CD8-positive, alpha-beta memory T cell (primary cell): ENCODE measurements at places on chromosomes 3 and 15.

GRCh38 chr15:75314552-75315290, 21.1 kb upstream of the COMMD4 start:
- DNase-seq = no peak

DNA sequence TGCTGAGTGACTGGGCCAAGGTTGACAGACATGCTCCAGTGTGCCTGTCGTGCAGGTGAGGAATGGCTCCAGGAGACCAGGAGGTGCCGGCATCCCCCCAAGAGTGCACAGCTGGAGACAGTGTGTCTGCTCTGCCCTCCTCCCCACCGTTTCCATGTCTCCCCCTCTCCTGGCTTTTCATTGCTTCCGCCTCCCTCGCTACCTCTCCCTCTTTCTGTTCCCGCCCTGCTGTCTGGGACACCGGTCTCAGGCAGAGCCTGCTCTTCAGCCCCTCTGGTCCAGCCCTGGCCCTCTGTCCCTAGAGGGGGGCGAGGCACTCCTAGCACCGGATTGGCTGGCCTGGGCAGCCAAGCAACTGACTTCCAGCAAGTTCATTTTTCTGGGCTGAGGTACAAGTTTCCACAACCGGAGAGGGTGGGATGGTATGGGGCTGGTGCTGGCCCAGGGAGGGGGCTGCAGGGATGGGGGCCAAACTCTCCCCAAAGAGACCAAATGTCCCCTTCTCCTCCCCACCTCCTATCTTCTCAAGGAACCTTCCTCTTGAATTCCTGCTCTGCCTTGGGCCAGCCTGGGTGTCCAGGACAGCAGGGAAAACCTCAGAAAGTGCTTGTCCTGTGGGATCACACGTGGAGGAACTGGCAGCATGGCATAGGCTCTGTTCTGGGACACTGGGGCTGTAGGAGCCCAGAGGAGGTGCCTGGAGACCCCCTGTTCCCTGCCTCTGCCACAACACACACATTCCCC, 32.6 kb downstream of the PRKCD start:
- DNase-seq = no peak

GRCh38 chr3:54830658-54831057, 97.2 kb downstream of the LRTM1 start:
- no peak for DNase-seq

GRCh38 chr3:194357681-194358080, 6.6 kb upstream of the CPN2 start:
- no peak for DNase-seq

- DNase-seq = no peak
Measured at GRCh38 chr15:39312984-39313383, 267.9 kb upstream of the THBS1 start.

GRCh38 chr3:112734171-112734570, 93.2 kb upstream of the CCDC80 start:
- no peak for DNase-seq

- DNase-seq = no peak
Measured at GRCh38 chr3:71392251-71392650, 191.3 kb downstream of the FOXP1 start.

DNA sequence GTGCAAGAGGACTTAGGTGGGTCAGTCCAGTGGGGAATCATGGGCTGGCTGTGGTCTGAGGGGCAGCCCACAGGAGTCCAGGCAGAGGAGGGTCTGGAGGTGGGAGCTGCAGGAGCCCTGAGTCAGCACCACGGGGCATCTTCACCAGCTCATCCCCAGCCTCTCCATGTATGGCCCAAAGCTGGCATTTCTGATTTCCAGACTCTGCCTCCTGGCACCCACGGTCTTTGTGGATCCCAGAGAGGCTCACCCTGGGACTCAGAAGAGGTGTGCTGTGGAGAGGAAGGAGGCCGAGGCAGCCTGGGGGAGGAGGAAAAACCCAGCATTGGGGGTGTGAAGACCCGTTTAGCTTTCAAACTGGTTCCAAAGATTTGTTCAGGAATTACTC, 64.5 kb upstream of the KLF13 start:
- DNase-seq = no peak

DNA sequence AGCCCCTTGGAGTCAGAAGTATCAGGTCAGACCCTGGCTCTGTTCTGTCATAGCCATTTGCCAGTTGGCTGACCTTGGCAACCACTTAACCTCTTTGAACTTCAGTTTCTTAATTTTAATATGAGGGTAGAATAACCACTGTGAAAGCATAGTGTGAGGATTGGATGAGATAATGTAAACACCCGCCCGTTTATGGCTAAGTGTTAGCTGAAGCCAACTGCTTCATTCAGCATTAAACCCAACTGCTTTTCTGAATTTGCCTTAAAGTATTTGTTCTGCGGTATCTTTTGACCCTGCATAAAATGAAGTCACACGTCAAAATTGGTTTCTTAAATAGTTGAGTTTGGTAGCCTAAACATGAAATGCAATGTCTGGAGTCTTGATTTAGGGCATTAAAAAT, 121.5 kb upstream of the ABHD17C start:
- no peak for DNase-seq

GRCh38 chr3:121730940-121731687, 18.4 kb downstream of the GOLGB1 start:
- DNase-seq = no peak

GRCh38 chr3:71582036-71582611, 1.4 kb downstream of the FOXP1 start:
- DNase-seq = peak; percentile 53

DNA sequence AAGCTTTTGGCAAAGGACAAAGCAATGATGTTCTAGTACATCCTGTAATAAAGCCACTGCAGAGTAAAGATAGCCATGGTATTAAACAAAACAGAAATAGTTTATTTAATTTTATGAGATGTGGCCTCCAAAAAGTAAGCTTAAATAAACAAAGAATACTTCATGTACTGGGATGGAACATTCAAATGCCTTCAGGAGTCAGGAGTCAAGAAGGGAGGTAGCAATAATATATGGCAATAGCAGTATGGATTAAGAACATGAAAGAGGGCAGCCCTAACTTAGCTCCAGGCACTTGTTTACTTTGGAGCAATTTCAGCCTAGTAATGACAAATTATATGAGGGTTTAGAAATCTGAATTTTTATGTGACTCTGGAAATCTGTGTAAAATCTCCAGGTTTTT, 343.9 kb upstream of the THRB start:
- DNase-seq = no peak

DNA sequence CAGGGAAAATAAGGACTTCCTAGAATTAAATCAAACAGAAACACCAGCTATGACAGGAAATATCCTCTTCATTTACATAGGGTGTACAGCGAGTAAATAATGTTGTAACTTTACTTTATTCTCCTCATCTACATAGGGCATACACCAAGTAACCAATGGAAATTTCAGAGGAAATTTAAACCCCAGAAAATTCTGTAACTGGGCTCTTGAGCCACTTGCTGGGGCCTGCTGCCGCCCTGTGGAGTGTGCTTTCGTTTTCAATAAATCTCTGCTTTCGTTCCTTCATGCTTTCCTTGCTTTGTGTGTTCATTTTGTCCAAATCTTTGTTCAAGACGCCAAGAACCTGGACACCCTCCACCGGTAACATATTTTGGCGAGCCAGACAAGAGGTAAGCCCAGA, 990.4 kb upstream of the CADM2 start:
- no peak for DNase-seq

- DNase-seq = no peak
Measured at GRCh38 chr3:55708921-55709320, 221.8 kb upstream of the WNT5A start.

GRCh38 chr3:23263796-23264195, 60.7 kb downstream of the UBE2E2 start:
- no peak for DNase-seq

GRCh38 chr3:155646128-155646527, 98.7 kb downstream of the PLCH1 start:
- DNase-seq = no peak

- no peak for DNase-seq
Measured at GRCh38 chr3:139182143-139182542, 137.5 kb upstream of the PRR23C start.

DNA sequence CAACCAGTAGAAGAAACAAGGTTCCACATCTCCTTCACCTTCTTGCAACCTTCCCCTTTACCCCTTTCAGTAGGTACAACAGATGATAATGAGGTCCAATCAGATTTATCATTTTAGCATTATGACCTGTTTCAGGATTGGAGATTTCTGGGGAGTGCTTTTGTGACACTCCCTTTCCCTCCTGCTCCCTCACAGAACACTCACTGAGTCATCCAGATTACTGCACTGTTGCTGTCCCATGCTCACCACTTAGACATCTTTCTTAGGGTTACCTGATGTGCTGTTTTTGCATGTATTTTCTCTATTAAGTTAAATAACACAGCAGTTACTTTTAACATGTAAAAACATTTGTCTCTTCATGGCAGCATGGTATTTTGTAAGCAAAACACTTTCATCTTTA, 118.5 kb downstream of the MFSD1 start:
- no peak for DNase-seq

- no peak for DNase-seq
Measured at GRCh38 chr3:134074001-134074789, 44.5 kb upstream of the SLCO2A1 start.

- no peak for DNase-seq
Measured at GRCh38 chr3:131549340-131549739, 46.6 kb upstream of the MRPL3 start.

DNA sequence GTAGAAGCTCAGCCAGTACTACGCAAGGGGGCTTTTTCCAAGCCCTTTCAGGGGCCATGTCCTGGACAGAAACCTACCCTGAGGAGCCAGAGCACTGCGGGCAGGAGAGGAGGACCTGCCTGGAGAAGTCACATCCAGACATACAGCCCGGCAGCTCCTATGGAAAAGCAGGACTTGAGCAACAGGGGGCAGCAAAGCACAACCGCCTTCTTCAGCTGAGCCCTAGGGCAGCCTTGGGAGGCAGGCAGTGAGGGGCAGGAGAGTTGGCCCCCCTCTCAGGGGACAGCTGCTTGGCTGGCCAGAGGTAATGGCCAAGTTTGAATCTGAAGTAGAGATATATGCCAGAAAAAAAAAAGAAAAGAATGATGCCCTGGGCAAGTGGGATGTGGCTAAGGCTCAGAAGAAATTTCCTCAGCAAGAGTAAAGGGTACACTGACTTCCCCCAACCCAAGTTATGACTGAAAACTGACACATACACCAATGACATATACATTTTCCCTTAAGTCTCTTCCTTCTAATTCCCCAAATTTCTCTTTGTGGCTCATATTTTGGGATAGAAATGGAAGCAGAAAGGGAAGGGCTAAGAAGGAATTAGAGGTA, 56.9 kb downstream of the CYP19A1 start:
- DNase-seq = no peak

- DNase-seq = no peak
Measured at GRCh38 chr3:62718515-62719320, 156.5 kb downstream of the CADPS start.

DNA sequence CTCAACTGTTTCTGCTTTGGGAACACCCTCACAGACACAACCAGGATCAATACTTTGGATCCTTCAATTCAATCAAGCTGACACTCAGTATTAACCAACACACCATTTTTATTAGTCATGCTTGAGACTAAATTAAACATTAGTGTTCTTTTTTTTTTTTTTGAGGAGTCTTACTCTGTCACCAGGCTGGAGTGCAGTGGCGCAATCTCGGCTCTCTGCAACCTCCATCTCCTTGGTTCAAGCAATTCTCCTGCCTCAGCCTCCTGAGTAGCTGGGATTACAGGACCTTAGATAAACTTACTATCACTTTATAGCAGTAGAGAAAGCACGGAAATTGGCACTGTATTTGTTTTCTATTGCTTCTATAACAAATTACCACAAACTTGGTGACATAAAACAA, 2.0 kb upstream of the RAB11A start:
- DNase-seq = no peak

GRCh38 chr3:116118475-116119169, 326.7 kb downstream of the LSAMP start:
- DNase-seq = no peak

DNA sequence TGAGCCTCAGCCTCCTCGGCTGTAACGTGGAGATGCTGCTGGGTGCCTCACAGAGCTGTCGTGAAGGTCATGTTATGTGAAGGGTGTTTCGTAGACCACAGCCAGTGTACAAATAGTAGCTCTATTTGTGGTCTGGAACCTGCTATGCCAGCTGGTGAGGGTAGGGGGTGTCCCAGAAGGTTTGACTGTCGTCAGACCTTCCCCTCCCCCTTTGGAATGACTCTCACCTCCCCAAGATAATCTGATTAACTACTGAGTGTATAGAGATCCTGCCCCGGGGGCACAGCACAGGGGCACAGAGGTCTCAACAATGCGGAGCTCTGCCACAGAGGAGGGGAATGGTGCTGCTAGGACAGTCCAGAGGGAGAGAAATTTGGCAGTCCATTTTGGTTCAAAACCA, 20.5 kb downstream of the FGD5 start:
- DNase-seq = no peak

- DNase-seq = no peak
Measured at GRCh38 chr3:11159421-11159904, 5.2 kb downstream of the HRH1 start.

DNA sequence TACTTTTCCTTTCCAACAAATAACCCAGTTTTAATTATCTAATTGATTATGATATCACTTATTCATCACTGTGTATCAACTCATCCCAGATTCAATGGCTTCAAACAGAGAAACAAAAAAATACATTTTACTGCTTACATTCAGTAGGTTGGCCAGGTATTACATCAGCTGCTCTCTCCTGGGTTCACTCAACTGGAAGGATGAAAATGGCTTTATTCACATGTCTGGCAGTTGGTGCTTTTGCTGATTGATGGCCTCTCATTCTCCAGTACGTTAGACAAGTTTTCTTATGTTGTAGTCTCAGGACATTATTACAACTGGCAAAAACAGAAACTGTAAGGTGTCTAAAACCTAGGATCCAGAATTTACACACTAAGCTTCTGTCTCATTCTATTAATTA, 811.0 kb upstream of the ALCAM start:
- DNase-seq = no peak

GRCh38 chr15:89091627-89092220, 3.5 kb downstream of the ABHD2 start:
- DNase-seq = no peak

DNA sequence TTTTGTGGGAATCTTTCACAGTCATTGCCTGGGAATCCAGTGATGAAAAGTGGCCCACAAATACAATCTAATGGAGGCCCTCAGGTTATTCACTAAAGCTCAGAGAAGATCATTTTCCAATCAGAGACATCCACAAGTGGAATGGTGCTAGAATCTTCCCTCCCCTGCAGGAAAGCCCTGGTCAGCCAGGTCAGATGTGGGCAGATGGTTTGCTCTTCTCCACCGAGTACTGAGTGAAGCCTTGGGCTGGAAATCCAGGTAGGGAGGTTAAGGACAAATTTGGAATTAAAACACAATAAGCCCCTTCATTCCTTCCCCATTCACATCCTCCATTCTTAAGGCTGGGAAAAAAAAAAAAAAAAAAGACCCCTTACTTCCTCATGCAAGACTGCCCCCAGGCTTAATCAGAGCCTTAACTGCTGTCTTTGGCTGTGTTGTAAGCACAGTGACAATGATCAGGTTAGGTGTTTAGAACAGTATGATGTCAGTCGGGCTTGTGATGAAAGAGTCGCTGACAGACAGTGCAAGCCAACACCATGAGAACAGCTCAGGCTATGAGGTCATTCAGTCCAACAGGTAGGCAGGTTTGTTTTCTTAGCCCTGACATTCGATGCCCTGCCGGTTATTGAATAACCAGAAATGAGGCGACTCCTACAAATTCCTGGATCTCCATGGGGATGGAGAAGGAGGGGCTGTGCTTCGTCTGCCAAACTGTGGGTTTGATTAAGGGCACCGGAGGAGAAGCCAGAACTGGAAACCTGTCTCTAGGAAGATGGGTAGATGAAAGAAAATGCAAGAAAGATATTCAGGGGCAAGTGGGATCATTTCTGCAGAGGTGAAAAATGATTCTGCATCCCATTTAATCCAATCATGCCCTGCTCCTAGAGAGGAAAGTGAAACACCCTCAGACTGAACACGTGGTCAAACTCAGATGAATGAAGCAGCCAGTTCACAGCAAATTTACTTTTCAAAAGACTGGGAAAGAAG, 23.5 kb upstream of the HES1 start:
- no peak for DNase-seq
